Spinal cord (tissue), 10 donors: ENCODE measurements at places on chromosomes 4 and X. TPM values are rescaled to one million over a fixed set of nuclear protein-coding genes. Genes with fewer than 3 reads are reported as not detected.

TRPC5OS gene
- polyA plus RNA-seq: 0.17 TPM

LRIT3 gene
- 0.81 TPM for polyA plus RNA-seq

MAGEA2 gene
- not detected for polyA plus RNA-seq

SPANXD gene
- polyA plus RNA-seq: not detected

NXF2 gene
- not detected for polyA plus RNA-seq

ANKRD50 gene
- polyA plus RNA-seq: 36.8 TPM

TRAPPC11 gene
- 35.6 TPM for polyA plus RNA-seq

FAM9B gene
- polyA plus RNA-seq: 0.18 TPM

RPL10 gene
- polyA plus RNA-seq: 2,049 TPM

RNF212 gene
- 12.6 TPM for polyA plus RNA-seq

MCTS1 gene
- polyA plus RNA-seq: 57.4 TPM

CCNQ gene
- polyA plus RNA-seq: 29.3 TPM

CT55 gene
- 0.78 TPM for polyA plus RNA-seq

XKRX gene
- not detected for polyA plus RNA-seq

CLNK gene
- polyA plus RNA-seq: 0.26 TPM

PDZD4 gene
- polyA plus RNA-seq: 243 TPM

PF4V1 gene
- not detected for polyA plus RNA-seq

ASB9 gene
- polyA plus RNA-seq: 2.9 TPM

RTL3 gene
- not detected for polyA plus RNA-seq

NR0B1 gene
- polyA plus RNA-seq: 5.2 TPM

CFP gene
- 3.4 TPM for polyA plus RNA-seq

TRIML2 gene
- not detected for polyA plus RNA-seq

NEUROG2 gene
- 1.2 TPM for polyA plus RNA-seq

MAGEA11 gene
- not detected for polyA plus RNA-seq

SLC6A14 gene
- polyA plus RNA-seq: not detected

CCDC110 gene
- 3.1 TPM for polyA plus RNA-seq

CXCL8 gene
- 1.2 TPM for polyA plus RNA-seq

ZNF711 gene
- polyA plus RNA-seq: 96.5 TPM

MAPK10 gene
- 113 TPM for polyA plus RNA-seq

EVC2 gene
- 2.0 TPM for polyA plus RNA-seq

PPEF2 gene
- polyA plus RNA-seq: 0.48 TPM

IL2 gene
- polyA plus RNA-seq: not detected

ADGRG2 gene
- 4.5 TPM for polyA plus RNA-seq

PDHA2 gene
- not detected for polyA plus RNA-seq

TAF1 gene
- 26.3 TPM for polyA plus RNA-seq

GALNTL6 gene
- polyA plus RNA-seq: 24.3 TPM

NHS gene
- 14.1 TPM for polyA plus RNA-seq

PPP1R2C gene
- not detected for polyA plus RNA-seq

TMLHE gene
- polyA plus RNA-seq: 20.7 TPM
